ENCODE measurements at places on chromosomes 12 and 14. TPM values are rescaled to one million over a fixed set of nuclear protein-coding genes. Genes with fewer than 3 reads are reported as not detected.

- no peak for DNase-seq
Observed at GRCh38 chr12:90959032-90959431, 4.1 kb upstream of the CCER1 start.

The LUM gene
- total RNA-seq, result not detected

The VRTN gene
- 0.15 TPM for total RNA-seq

DNA sequence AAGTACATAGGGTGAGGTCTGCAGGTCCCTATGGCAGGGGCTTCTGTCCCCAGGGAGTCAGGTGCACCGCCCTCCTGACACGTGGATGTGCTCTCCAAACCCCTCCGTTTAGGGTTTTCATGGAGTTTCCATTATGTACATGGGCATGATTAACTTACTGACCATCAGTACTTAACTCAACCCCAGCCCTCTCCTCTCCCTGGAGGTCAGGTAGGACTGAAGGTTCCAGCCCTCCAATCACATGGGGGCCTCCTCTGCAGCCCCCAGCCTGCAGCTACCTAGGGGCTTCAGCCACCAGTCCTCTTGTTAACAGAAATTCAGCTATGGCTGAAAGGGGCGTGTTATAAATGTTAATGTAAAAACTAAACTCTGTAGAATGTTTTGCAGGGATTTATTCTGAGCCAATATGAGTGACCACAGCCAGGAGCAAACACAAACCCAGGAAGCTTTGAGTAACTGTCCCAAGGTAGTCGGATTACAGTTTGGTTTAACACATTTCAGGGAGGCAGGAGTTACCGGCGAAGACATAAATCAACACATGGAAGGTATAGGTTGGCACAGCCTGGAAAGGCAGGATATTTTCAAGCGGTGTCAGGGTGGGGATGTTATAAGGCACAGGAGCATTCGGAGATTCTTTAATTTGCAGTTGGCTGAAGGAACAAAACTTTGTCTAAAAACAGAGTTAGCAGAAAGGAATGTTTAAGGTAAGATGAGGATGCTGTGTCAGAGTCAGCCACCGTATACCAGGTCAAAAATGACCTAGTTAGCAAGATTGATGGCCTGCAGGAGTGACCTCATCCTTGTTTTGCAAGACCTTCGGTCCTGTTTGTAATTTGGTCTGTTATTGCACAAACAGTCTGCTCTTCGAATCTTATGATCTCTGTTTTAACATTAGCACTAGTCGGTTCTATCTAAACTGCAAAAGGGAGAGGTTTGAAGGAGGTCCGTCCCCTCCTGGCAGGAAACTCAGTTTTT, 75.2 kb downstream of the TNFAIP2 start:
- no peak for DNase-seq

DNA sequence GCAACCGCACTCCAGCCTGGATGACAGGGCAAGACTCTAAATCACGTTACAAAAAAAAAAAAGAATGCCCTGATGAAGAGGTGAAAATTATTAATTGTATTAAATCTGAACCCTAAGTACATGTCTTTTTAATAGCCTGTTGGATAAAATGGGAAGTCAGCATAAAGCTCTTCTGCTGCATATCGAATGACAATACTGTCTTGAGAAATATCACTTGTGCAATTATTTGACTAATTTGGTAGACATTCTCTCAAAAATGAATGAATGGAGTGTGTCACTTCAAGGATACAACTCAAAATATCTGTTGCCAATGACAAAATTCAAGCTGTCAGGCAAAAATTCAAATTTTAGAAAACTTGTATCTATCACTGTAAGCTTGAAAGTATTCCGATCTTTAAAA, 38.9 kb downstream of the DNAI7 start:
- no peak for DNase-seq

DNA sequence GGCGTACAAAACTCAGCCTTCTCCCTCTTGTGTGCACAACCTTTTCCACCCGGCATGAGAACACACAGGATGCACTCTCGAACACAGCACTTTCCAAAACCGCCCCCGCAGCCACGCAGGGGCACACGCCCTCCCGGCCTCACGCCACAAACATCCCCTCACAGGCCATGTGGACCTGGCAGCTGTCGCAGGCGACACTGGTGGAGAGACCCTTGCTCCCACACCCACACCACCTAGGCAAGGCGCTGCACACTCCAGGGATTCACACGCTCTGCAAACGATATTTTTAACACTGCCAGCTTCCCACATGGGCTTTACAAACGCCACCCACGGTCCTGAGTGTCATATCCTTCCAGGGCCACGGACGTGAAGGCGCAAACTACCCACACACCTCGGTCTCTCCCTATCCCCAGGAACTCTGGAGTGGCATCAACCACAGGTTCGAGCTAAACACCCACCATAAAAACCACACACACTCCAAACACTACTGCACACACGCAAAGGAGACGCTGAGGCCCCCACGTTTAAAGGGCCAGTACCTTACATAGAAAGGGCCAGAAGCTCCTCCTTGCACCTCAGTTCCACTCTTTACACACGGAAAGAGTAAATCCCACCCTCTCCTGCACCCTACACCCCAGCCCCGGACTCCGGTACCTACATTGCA, 12.4 kb upstream of the ITGB7 start:
- DNase-seq, result no peak

- no peak for DNase-seq
Observed at GRCh38 chr12:31011336-31011735, 62.3 kb upstream of the DDX11 start.

- DNase-seq, result no peak
Observed at GRCh38 chr14:99509871-99510555, 28.8 kb downstream of the CCNK start.

- no peak for DNase-seq
Observed at GRCh38 chr12:23771240-23771949, 178.1 kb downstream of the SOX5 start.

DNA sequence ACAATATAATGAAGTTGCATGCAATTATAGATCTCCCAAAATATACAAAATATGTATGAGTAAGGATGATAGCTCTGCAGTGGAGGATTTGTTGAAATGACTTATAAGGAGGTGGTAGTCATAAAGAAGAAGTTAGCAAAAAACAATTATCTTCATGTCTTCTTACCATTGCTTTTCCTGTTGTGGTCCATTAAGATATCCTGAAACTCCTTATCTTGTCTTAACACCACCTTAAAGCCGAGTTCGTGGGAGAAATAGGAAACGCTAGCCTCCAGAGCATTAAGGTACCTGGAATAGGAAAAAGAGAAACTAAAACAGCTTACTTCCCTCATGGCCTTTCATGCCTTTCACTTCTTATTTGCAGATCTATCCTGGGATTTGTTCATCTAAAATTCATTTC, 15.2 kb downstream of the GUCY2C start:
- DNase-seq, result no peak

The CCDC177 gene
- total RNA-seq, result 7.8 TPM

The RERG gene
- total RNA-seq, result not detected

DNA sequence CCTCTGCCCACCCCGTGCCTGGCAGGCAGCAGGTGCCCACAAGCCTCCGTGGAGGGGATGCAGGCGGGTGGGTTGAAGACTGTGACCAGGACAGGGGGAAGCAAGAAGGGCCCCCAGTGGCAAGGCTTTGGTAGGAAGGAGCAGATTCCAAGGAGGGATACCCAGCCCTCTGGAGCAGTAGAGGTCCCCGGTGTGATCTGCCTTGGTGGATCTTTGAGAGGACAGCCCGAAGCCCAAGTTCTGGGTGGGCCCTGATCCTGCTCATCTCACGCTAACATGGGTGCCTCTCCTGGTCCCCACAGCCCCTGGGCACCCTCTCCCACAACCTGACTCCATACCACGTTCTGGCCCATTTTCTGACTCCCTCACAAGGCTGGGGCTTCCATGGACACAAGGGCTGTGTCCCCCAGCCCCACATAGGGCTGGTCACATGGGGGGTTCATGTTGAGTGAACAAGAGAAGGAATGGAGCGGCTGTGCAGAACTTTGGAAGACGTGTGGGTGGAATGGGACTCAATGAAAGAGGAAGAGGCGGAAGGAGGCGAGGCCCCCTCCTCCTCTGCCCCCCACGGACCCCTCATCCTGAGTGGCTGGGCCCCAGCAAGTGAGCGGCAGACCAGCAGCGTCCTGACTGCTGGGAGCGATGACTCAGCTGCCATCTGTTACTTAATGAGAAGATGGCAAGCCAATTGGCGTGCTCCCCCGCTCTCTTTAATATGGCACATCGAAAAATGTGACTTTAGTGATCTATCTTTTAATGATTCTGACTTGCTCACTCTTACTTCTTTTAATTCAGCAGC, 77.0 kb upstream of the BCL11B start:
- DNase-seq, result no peak

GRCh38 chr12:4118017-4118510, 155.5 kb upstream of the CCND2 start:
- no peak for DNase-seq

The KLHL33 gene
- 0.15 TPM for total RNA-seq

GRCh38 chr12:11710431-11710830, 61.0 kb downstream of the ETV6 start:
- DNase-seq, result no peak

DNA sequence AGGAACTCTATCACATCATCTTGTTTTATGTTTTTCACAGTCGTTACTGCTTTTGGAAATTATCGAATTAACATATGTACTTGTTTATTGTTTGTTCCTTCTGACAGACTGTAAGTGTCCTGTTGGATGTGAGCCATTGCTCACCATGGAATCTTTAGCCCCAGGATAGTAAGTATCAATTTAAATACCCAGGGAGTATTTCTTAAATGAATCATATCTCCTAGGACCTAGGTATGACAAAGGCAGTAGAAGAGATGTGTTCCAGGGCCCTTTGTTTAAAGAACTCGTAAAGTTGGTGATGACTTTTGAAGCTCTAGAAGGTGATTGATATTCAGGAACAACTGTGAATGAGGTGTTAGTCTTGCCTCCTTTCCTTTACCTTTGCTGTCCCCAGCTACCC, 30.3 kb upstream of the STRAP start:
- DNase-seq, result no peak

GRCh38 chr14:63988579-63988978, 135.8 kb downstream of the SYNE2 start:
- DNase-seq, result no peak
